ENCODE measurements at places on chromosomes 1 and 21.

DNA sequence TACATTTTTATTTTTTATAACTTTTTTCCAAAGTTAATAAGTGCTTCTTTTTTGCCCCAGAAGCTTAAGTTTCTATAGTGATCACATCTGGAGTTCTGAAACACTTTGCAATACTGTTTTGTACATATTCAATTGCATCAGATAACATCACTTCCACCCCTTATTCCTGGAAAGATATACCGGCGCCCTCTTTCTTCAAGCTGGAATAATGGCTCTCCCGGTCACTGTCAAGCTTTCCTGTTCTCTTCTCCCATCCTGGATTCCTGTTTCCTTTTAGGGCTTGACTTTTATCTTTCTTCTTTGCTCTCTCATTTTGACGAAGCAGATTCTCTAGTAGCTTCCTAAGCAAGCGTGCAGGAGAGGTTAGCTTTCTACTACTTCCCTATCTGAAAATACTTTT is 1866.8 kb downstream of the MRPL39 start:
- no peak for DNase-seq

DNA sequence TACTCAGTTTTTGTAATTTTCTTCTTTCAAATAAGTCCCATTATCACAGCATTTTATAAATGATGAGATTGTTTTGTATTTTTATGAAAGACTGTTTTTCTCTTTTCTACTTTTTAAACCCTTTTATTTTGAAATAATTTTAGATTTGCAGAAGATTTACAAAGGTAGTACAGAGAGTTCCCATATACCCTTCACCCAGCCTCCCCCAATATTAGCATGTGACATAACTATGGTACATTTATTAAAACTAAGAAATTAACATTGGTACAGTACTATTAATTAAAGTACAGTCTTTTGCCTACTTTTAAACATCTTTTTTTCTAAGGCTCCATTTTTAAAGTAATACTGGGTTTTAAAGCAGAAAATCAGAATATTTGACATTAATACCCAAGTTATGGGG is 35.6 kb upstream of the LAMC2 start:
- DNase-seq: no peak

GRCh38 chr1:86948212-86948611 is 33.8 kb downstream of the HS2ST1 start:
- no peak for DNase-seq

- no peak for DNase-seq
Observed at GRCh38 chr1:69123486-69123885, 444.2 kb upstream of the LRRC7 start.

DNA sequence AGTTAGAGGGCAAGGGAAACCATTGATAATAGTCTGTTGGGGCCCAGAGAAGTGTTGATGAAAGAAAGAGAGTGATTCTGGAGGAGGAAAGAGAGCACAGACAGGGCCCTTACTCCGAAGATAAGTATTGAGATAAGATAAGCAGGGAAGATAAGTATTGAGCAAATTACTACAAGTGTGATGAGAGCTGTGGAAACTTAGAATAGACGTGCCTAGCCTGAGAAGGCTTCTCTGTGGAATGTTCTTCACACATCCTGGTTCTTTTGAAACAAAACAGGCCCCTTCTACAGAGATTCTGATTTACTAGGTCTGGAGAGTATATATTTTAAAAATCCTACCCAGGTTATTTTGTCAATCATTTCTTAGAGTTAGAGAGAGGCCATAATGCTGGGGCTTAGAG is 26.4 kb downstream of the FNBP1L start:
- no peak for DNase-seq

- DNase-seq: no peak
Observed at GRCh38 chr1:55937840-55938375, 641.5 kb downstream of the PLPP3 start.

DNA sequence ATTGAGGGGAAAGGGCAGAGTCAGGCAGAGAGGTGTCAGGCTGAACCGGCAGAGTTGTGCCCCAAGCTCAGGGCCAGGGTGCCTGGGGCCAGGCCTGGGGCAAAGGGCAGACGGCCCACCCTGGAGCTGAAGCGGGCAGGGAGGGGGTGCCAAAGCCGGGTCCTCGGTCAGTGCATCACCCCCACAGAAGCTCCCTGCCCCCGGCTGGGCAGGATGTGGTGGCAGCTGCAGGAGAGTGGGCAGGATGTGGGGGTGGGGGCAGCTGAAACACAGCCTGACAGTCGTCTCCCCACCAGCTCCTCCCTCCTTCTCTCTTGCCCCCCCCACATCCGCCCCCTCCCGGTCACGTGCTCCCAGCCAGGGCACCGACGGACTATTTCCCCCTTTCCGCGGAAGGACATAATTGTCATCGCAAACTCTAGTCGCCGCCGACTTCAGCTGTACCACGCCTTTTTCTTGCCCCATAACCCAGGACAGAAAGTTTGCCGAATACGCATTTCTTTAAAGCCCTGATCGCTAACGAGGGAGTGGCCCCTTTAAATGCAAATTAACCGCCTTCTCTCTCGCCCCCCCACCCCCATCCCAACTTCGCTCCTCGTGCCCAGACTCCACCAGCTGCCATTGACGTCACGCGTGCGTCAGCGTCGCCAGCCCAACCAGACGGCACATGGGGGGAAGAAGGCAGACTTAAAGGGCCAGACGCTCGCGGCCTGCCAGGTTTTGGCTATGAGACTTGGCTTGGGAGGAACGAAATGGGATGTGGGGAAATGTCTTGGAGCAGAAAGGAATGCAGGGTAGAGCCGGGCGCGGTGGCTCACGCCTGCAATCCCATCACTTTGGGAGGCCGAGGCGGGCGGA is 4.5 kb upstream of the MEF2D start:
- DNase-seq: peak; percentile 94

GRCh38 chr1:203590603-203591002 is 36.0 kb upstream of the ATP2B4 start:
- no peak for DNase-seq

- DNase-seq: no peak
Observed at GRCh38 chr1:200749090-200749489, 10.4 kb downstream of the CAMSAP2 start.

- no peak for DNase-seq
Observed at GRCh38 chr1:938088-938683, 14.5 kb downstream of the SAMD11 start.

DNA sequence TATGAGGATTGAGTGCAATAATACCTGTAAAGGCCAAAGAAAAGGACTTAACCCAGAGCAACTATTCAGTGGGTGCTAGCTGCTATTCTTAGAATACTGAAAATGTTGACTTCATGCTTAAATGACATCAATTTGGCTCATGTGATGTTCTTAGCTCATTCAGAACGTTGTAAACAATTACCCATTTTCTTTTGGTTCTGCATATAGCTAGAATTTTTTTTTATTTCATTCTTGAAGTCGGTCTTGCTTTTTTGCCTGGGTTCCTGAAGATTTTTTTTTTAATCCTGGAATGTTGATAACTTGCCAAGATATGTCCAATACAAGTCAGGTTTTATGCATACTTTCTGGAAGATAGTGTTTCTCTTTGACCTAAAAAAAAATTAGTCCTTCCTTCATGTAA is 772.0 kb downstream of the LTN1 start:
- no peak for DNase-seq

DNA sequence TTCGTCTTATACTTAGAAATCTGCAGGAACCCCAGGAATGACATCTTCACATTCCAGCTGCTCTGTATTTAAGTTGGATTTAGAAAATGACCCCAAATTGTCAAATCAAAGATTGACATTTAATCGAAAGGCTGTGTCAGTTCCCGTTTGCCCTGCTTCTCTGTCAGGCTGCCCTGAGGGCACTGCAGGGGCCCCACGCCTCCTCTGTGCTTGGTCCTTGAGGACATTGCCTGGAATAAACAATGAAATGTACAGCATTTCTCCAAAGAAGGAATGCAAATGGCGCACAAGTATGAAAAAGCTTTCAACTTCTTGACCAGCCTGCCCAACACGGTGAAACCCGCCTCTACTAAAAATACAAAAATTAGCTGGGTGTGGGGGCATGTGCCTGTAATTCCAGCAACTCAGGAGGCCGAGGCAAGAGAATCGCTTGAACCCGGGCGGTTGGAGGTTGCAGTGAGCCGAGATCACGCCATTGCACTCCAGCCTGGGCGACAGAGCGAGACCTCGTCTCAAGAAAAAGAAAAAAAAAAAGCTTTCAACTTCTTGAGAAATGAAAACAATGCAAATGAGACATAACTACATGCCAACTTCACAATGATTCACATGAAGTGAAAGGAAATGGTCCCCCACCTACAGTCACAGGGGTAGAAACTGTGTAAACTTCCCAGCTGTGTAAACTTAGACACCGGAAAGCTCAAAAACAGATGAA is 3.0 kb downstream of the TMPRSS3 start:
- DNase-seq: no peak

DNA sequence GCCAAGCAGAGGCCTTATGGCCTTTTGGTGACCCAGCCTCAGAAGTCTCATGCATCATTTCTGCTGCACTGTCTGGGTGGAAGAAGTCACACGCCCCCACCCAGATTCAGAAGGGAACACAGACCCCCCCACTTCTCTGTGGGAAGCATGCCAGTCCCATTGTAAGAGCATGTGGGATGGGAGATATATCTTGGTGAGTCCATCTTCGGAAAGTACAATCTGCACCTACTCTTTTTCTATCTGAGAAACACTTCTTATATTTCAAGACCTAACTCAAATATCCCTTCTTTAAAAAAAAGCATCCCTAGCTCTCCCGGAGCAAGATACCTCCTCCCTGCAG is 159.6 kb upstream of the FGGY start:
- DNase-seq: no peak

DNA sequence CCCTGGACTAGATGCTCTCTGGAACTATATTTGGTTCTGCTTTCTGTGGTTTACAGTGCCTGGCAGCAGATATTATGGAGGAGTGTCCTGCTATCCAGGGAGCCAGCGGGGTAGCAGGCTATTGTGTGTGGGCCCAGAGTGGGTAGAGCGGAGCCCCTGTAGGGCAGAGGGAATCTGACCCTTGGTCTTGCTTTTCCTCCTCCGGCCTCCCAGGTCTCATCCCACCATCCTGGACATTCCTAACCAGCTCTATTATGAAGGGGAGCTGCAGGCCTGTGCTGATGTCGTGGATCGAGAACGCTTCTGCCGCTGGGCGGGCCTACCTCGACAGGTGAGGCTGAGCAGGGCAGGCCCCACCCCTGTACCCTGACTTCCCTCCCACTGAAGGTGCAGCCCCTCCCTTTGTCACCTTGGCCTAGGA is 9.1 kb downstream of the RHOC start:
- DNase-seq: no peak

DNA sequence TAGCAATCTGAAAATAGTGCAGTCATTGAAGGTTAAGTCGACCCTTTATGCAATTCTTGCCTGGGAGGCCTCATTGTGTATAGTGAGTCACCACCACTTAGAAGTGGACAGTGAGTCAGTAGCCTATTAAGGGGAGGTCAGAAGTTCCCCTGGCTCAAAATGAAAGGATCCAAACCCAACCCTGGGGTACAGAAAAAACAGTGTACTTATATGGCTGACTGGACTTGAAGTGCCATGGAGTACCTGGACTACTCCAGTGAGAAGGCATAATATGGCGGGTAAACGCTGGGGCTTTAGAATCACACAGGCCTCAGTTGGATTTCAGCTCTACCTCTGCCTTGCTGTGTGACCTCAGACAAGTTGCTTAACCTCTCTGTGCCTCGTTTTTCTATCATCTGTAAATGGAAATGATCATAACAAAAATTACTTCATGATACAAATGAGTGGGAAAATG is 2.2 kb upstream of the BCL9 start:
- no peak for DNase-seq

GRCh38 chr1:201291916-201292315 is 8.6 kb downstream of the PKP1 start:
- DNase-seq: no peak

DNA sequence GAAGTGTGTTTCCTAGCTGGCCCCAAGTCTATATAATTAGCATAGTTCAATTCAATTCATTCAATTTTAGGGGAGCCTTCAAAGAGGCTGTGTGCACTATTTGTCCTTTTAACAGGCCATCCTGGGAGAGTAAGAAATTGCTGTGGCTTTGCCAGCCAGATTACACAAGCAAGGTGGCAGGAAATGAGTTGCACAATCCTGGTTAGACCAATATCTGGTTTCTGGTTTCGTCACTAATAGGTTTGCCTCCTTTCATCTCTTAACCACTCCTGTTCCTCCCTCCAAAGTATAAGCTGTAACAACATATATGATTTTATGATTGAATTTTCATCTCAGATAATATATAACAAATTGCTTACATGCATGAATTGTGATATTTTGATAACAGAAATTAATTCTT is 84.1 kb upstream of the NEGR1 start:
- no peak for DNase-seq

- DNase-seq: no peak
Observed at GRCh38 chr21:35658242-35658641, 402.1 kb downstream of the SETD4 start.

DNA sequence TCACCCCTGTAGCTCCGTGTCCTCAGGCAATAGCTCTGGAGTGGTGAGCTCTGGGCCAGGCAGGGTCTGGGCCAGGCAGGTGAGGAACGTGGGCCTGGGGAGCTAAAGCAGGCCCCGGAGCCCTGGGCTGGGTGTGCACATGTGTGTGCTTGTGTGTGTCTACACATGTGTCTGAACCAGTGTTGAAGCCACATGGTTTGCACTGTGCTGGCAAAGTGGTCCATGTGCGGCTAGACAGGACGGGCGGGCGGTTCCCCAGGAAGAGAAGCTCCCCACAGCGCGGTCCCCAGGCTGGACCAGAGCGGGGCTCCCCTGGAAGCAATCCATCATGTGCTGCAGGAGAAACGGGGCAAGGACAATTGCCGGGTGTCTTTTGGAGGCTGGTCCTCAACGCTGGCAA is 84.2 kb downstream of the PRDM16 start:
- DNase-seq: no peak

- no peak for DNase-seq
Observed at GRCh38 chr1:185385991-185386390, 68.9 kb upstream of the IVNS1ABP start.

DNA sequence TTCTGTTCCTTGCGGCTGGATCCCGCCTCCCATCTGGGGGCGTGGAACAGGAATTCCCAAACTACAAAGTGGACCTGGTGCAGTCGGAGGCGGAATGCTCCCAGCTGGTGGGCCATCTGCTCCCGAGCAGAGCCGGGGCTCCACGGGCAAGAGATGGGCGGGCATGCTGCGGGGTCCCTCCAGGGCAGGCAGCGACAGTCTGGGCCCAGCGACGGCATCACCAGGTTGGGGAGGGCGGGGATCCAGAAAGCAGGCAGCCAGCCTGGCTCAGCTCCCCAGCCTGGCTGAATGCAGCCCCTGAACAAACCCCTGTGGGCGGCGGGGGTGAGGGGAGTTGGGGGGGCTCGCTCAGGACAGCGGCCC is 3.6 kb downstream of the MEGF6 start:
- peak; percentile 56 for DNase-seq

DNA sequence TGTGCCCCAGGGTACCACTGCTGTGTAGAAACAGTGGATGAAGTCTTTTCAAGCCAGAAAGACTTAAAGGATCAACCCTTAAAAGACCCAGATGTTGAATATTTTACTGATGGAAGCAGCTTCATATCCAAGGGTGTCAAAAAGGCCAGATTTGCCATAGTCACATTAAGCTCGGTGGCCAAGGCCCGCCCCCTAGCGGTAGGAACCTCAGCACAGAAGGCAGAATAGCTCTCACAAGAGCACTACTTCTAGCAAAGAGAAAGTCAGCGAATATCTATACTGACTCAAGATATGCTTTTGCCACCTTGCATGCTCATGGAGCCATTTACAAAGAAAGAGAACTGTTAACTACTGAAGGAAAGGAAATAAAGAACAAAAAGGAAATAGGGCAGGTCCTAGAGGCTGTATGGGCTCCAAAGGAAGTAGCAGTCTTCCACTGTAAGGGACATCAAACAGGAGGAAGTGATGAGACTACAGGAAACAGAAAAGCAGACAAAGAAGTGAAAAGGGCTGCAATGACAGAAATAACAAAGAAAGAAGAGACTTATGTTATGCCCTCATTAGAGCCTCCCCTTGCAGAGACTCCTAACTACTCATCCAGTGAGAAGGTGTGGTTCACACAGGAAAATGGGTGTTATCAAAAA is 90.5 kb downstream of the LIPI start:
- DNase-seq: no peak
